ENCODE measurements at places on chromosomes 12 and 14.

DNA sequence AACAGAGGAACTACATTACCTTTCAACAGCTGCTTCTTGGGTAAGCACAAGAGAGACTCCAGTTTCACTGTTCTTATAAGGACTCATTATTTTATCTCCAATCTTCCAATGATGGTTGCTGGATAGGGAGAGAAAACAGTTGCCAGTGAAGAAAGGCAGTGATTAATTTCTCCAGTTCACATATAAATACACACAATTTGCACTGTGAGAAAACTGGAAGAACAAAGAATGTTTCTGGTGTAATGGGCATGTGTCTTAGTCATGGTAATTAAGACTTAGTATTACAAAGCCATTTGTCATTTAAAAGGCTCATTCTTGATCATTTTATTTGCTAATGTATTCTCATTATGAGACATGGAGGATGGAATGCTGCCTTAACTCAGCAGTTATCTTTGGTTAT is 78.0 kb upstream of the FAR2 start:
- DNase-seq, result no peak

- DNase-seq, result no peak
Observed at GRCh38 chr14:84591827-84592445, 938.0 kb upstream of the FLRT2 start.

DNA sequence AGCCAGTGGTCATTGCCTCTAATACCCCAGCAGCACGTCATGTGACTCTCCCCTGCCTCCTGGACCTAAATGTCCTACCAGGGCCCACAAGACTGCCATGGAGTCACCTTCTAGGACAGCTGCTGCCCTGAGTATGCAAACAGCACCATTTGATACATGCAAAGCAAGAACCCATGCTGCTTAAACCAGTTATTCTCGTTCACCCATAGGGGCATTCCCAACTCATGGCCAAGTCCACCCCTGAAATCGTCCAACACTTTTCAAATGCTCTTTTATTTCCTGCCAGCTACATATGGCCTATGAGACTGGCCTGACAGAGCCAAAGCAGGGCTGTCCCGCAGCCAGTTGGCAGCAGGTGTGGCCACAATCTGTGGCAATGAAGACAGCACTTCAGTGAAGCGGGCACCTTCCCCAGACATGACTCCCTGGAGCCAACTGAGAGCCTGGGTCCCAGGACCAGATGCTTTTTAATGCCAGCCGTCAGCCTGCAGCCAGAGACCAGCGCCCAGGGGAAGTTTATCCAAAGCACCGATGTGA is 99.9 kb downstream of the BCAT1 start:
- DNase-seq, result no peak

DNA sequence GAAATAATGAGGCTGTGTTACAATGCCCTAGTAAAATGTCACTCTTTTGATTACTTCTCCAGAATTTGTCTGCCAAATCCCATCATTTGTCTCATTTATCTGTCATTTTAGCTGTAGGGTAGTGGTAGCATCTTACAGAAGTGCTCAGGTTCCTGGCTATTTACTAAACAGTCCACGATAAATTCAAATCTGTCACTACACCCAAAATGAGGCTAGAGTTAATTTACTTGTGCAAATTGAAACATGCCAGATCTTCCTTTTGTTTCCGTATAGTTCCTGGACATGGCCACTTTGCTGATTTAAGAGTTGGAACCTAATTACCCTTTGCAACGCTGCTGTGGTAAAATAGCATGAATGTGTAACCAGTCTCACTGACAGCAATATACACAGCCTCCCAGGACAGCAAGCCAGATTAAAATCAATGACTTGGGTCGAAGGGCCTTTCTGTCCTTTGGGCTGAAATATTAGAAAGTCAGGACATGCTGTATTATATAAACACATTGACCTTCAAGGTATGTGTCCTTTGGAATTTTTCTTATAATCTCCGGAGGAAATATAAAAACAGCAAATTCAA is 485.4 kb downstream of the MDGA2 start:
- no peak for DNase-seq

DNA sequence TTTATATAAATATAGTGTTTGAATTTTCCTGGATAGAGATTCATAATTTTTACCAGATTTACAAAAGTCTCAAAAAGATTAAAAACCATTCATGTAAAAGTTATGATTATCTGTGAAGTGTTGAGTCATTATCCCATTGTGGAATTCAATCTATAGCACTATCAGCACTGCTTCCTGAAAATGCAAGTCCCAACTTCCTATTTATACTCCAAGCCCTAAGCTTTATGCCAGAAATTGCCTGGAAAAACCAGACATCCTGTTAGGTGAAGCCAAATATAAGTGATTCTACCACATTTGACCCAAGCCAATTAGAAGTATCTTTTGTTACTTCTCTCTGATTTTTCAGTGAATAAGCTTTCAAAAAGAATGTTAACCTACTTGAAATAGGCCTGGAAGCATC is 129.1 kb downstream of the GPR135 start:
- no peak for DNase-seq

DNA sequence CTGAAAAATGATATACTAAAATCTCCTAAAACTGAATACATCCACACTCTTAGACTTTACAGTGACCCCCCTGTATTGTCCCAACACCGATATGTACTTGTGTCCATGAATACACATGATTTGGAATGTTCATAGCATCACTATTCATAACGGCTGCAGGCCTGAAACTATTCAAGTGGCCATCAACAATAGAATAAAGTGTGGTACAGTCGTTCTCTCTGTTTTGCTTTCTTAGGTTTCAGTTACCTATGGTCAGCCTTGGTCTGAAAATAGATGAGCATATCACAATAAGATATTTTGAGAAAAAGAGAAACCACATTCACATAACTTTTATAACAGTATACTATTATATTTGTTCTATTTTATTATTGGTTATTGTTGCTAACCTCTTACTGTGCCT is 150.6 kb downstream of the ASCL4 start:
- no peak for DNase-seq

DNA sequence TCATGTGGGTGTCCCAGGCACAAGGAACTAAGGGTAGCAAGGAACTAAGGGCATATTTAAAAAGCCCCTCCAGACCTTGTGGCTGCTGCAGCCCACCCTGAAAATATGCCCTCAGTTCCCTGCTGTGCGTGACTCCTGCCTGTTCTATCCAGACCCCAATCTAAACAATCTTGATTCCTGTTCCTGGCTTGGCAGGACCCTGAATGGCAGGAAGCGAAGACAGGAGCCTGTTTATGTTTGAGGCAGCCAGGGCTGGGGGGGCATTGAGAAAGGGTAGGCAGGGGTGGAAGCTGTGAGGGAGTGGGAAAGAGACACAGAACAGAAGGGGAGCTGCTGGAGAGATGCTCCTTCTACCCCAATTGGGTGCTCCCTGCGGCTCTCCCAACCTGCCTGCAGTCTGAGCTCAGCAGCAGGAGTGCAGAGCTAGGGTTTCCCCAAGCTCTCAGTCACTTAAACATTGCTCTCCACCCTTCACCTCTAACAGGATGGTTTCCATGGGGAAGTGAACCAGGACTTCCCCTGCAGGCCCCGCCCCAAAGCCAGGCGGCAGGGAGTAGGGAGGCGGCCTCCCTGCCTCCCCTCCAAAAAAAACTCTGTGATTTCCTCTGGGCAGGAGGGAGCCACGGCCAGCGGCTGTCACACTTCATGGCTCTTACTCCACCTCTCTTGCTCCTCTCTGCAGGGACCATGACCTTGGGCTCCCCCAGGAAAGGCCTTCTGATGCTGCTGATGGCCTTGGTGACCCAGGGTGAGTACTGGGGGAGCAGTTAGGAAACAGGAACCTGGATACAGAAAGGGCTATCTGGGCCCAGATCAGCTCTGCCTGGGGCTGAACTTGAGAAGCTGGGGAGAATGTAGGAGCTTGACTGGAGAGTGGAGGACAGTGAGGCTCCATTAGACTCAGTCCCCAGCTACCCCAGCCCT is 4.7 kb downstream of the ACVRL1 start:
- no peak for DNase-seq

DNA sequence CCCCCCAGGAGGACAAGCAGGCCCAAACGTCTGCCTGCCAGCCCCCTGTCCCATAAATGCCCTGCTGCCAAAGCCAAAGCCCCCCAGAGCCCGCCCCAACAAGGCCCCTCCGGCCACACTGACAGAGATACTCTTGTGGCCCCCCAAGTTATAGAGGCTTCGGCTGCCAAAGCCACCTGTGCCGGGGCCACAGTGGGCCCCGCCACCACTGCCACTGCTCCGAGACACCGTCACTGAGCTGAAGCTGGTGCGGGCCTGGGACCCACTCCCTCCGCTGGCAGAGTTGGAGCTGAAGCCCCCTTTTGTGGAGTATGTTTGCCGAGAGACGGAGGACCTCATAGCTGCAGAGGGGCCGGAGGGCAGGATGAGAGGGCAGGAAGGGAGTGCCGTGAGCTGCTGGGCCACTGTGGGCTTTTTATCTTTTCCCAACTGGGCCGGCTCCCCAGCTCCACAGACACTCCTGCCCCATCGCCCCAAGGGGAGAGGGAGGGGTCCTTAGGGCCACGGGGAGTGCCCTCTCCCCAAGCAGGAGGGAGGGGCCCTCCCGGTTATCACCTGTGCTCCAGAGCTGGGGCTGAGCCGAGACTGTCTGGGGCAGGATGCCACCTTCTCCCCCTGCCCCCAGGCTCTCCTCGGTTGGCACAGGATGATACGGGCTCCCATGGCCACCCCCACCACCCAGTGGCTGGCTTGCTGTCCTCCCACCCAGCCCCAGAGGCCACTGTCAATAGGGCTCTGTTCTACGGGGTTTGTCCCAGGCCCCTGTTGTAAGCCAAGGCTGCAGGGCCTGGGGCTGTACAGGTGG is at the start of gene KRT79:
TSS of gene KRT79 (minus strand) at position 390 of the 805 bp plus-strand sequence. CDS start at position 339, 51 bp downstream.
- no peak for DNase-seq

DNA sequence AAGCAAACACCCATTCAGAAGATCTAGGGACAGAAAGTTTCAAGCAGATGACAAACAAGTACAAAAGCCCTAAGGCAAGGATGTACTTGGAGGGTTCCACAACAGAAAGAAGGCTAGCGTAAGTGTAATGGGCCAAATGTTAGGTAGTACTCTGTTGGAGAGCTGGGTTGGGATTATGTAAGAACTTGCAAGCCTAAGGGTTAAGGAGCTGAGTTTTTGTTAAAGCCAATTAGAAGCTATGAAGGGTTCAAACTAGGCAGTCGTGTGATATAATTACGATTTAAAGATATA is 41.4 kb downstream of the HECTD1 start:
- DNase-seq, result no peak

DNA sequence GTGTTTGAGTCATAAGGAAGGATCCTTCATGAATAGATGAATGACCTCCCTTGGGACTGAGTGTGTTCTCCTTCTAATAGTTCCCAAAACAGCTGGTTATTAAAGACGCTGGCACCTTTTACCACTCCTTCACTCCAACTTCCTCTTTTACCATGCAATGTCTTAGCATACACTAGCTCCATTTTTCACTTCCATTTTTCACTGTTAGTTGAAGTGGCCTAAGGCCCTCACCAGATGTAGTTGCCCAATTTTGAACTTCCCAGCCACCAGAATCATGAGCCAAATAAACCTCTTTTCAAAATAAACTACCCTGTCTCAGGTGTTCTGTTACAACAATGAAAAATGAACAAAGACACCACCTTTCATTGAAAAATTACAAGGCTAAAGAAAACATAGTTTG is 64.7 kb downstream of the GPR65 start:
- DNase-seq, result no peak

DNA sequence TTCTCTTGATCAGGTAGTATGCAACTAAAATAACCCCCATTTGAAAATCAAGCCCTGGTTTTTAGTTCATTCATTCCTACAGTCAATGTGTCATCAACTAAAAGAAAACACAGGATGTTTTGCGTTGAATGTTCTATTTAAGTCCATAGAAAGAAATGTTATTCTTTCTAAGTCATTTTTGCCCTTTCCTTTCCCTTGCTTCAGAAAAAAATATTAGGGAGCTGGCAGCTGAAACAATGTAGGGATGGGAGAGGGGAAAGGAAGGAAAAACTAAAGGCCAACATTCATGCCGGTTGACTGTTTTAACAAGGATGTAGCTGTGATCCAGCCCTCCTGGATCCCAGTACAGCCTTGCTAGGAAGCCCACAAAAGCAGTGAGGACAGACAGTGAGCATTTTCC is 155.1 kb downstream of the BTG1 start:
- DNase-seq, result no peak

DNA sequence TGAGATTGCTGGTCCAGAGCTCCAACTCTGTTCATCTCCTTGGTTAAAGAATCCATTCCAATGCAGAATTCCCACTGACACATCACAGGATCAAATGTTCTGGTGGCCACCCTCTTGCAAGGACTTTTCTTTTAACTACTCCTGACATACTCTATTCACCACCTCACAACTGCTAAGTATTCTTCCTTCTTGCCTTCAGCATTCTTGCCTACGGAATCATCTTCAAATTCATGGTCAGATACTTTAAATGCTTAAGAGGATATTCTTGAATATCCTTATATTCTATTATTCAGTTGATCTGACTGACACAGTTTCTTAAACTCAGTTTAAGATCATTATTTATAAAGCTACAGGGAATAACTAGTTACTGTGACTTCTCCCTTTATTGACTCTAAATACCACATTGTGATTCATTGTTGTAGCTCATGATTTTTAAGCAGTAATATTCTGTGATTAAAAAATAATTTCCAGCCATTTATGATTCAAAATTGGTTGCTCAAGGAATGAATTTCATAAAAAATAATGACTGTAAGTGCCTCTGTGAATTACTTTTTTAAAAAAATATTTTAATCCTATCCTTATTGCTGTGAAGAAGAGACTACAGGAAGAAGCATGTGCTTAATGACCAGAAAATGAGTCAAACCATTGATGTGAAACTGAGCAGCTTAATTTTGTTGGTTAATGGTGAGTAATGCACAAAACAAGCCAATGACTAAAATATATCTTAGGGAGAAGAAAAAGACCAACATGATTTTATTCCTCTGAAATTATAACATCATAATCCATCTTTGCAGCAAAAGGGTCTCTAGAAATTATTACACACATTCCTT is 207.1 kb downstream of the PIK3C2G start:
- no peak for DNase-seq

DNA sequence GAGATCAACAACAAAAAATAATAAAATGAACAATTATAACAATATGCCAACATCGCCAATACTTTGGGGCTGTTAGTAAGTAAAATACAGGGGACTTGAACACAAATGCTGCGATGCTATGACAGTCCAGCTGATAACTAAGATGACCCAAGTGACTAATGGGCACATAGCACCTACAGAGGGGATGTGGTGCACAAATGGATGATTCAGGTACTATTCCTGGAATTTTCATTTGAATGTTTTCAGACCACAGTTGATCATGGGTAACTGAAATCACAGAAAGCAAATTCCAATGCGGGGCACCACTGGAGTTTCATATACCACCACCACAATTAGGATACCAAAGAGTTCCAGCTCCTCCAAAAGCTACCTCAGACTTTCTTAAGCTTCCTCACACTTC is 82.9 kb downstream of the RCOR1 start:
- DNase-seq, result no peak

GRCh38 chr14:103684471-103684870 is 30.8 kb downstream of the XRCC3 start:
- DNase-seq, result no peak

- no peak for DNase-seq
Observed at GRCh38 chr12:132329036-132329719, at the start of gene GALNT9. Gene GALNT9, minus strand, starts transcription at chr12:132329589. Its CDS starts 386 bp downstream, at chr12:132329203.

- peak; percentile 98 for DNase-seq
Observed at GRCh38 chr14:36070031-36070719, 106.3 kb downstream of the PTCSC3 start.

Measured in DMS79 treated with DMSO at 0.1 percent for 48 hours (cell line).